Activated CD4-positive, alpha-beta T cell treated with anti-CD3 and anti-CD28 coated beads for 36 hours (primary cell): ENCODE measurements at places on chromosomes 6 and 20. TPM values are rescaled to one million over a fixed set of nuclear protein-coding genes. Genes with fewer than 3 reads are reported as not detected.

DNA sequence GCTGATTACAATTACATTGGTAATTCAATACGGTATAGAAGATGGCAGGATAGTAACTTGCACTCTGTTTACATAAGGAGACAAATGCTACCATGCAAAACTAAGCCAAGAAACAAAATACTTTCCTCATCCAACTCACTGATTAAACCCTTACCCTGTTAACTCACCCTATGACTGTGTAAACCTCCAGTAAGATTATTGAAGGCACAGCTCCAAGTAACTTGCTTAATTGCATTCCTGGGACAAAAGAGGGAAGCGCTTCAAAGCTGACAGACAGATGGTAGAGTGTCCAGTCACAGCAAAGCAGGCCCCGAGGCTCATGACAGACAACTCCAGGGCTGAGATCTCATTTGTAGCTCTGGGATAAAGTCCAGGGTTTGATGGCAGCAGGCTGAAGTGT, 6.9 kb upstream of the KIF16B start:
- H3K4me1 ChIP-seq: peaks cover 9% of the 10 kb centered on the region
- peaks cover 8% of the 10 kb centered on the region for H3K27me3 ChIP-seq
- H3K27ac ChIP-seq: no peak overlapping the region
- no peak overlapping the region for H3K4me3 ChIP-seq
- H3K36me3 ChIP-seq: no peaks in the 10 kb centered on the region

DNA sequence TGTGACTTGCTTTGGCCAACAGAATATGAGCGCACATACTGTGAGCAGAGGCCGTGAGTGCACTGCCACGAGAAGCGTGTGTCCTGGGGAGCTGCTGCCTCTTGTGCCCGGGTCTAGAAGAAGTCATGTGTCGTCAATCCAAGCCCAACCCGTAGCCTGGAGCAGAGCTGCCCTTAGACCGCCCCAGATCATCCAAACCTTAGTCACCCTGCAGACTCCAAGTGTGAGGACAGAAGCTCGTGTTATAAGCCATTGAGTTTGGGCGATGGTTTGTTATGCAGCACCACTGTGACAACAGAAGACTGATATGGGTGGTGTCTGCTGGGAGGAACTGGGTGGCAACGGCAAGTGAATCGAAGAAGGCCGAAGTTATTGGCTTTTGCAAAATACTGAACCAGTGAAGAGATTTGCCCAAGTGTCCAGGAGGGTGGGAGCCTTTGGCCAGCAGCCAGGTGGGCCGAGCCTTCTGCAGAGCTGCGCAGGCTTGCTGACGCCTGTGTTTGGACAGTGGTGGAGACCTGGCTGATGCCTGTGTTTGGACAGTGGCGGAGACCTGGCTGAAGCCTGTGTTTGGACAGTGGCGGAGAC, 101.3 kb upstream of the SULF2 start:
- no peaks in the 10 kb centered on the region for H3K4me1 ChIP-seq
- H3K27ac ChIP-seq: no peak overlapping the region
- H3K27me3 ChIP-seq: no peaks in the 10 kb centered on the region

The MMP24OS gene
- 56.8 TPM for total RNA-seq

GRCh38 chr6:38570750-38571149, 69.0 kb downstream of the BTBD9 start:
- no peak overlapping the region for H3K4me3 ChIP-seq
- H3K27me3 ChIP-seq: no peaks in the 10 kb centered on the region
- H3K36me3 ChIP-seq: peaks cover 9% of the 10 kb centered on the region
- no peak for DNase-seq
- no peak overlapping the region for H3K27ac ChIP-seq

The KCNK16 gene
- total RNA-seq: not detected

GRCh38 chr6:31837369-31838113, 10.0 kb downstream of the HSPA1B start:
- DNase-seq: no peak
- H3K4me3 ChIP-seq: peak overlapping the region; percentile 90
- H3K4me1 ChIP-seq: peaks cover 34% of the 10 kb centered on the region
- peaks cover 60% of the 10 kb centered on the region for H3K36me3 ChIP-seq
- peak overlapping the region; percentile 95 for H3K27ac ChIP-seq
